ENCODE measurements at places on chromosomes 7 and 10.

- DNase-seq = no peak
Observed at GRCh38 chr7:99379043-99379577, 4.6 kb downstream of the ARPC1B start.

DNA sequence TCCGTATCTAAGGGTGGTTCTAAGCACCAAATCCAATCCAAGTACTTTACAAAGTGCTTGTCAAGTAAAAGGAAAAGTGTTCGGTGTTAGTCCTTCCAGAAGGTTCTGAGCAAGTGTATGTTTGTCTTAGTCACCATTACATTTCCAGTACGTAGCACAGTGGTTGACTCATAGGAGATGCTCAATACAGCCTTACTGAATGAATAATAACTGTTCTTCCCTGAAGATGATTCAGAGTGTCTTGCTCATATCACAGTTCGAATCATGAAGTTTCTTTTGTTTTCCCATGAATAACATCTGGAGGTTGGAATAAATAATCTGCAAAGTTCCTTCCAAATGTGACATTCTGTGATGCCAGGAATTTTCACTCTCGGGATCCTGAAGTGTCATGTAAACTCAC, 53.4 kb downstream of the WNT2 start:
- no peak for DNase-seq

GRCh38 chr7:104497379-104497967, 169.1 kb downstream of the LHFPL3 start:
- no peak for DNase-seq

- DNase-seq = no peak
Observed at GRCh38 chr7:140639366-140640053, 1.1 kb downstream of the DENND2A start.

DNA sequence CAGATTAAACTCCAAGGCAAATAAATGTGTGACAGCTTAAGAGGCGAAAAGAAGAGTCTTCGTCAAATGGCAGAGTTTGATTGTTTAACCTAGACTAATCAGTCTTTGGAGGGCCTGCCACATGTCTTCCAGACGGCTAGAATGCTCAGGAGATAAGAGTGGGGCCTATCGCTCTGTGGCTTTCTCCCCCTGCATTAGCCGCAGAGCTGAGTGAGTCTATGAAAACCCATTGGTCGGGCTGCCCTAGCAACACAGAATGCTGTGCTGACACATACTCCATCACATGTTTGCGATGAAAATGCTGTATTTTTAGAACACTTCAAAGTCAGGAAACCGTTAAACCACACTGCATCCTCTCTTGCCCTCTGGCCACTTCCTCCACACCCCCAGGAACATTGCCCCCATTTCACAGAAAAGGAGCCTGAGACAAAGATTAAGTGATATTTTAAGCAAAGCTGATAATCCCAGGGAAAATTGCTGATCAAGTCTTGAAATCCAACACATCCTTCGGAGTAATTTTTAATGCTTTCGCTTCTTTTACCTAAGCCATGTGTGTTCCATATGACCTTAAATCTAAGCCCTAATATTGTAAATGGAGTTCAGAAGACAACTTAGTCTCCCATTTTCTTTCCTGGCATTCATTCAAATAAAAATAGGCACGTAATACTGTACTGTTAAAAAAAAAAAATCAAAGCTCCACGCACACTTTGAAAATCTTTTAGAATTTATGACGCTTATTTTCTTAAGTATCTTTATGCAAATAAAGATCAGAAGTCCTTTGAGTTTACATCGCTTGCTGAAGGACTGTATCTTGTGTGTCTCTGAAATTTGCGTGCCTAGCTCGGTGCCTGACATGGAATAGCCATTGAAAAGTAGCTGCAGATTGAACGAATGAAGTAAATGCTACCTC, 161.2 kb downstream of the CELF2 start:
- DNase-seq = no peak

DNA sequence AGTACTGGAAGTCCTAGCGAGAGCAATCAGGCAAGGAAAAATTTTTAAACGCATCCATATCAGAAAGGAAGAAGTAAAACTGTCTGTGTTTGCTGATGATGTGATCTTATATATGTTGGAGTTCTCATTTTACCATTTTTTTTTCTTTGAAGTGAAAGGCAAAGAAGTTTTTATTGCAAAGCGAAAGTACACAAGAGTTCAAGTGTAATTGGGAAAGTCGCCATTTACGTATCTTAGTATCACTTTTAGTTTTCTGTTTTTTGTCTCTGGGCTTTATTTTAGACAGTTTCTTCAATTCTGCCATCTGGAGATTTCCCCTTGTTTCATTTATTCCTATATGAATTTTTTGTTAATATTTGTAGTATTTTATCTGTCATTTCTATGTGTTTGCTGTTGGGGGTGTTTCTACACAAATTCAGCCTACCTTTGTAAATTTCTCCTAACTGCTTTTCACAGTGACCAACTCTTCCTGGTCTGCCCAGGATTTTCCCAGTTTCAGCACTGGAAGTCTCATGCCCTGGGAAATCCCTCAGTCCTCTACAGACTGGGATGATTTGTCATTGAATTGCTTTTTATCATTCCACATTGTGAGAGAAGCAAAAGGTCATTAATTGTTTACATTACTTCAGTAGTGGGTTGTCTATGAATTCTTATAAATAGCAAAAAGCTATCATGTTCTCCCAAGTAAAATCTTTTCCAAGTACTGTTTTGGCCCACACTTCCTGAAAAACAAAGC, 23.2 kb downstream of the BET1 start:
- no peak for DNase-seq

DNA sequence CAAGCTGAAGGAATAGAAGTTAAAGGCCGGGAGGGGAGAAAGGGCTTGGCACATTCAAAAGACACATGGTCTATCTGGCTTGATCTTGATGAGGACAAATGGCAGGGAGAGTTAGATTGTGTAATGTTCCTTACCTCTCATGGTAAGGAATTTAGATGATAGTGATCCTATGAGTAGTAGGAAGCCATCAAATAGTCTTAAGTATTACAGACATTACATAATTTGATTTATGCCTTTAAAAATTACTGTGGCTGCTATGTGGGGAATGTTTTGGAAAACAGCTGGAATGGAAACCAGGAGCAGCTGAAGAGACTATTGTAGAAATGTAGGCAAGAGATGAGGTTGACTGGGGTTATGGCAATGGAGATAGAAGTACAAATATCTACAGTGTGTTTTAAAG, 351.3 kb upstream of the BMPER start:
- no peak for DNase-seq

DNA sequence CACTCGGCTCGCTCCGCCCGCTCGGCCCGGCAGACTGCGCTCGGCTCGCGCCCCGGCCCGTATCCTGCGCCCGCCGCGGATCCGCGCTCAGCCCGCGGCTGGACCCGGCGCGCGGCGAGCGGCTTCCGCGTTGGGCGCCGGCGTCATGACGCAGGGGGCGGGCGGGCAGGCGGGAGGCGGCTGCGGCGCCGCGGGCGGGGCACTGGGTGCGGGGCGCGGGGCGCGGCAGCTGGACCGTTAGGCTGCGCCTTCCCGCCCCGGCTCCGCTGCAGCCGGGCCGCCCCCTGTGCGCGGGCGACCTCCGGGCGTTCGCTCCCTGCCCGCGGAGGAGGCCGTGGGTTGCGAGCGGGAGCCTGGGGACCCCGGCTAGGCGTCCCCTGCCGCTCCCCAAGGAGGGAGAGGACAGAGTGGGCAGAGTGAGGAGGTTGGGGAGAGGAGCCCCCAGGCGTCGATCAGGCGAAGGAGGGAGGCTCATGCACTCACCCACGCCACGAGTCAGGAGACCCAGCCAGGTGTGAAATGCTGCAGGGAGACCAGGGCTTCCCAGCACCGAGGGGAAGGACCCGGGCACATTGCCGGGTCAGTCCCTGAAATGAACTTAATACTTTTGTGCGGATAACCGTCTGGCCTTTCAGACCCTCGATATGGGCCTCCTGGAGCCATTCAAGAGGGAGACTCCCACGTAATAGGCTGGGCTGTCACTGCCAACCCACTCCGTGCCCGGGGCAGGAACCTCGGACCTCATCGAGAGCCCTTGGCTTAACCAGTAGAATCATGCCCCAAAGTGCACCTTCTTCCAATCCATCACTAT, at the start of gene PIP4K2A:
PIP4K2A (minus strand) TSS at position 100 of the 811 bp plus-strand sequence. CDS start 252 bp downstream, outside the sequence.
- no peak for DNase-seq

DNA sequence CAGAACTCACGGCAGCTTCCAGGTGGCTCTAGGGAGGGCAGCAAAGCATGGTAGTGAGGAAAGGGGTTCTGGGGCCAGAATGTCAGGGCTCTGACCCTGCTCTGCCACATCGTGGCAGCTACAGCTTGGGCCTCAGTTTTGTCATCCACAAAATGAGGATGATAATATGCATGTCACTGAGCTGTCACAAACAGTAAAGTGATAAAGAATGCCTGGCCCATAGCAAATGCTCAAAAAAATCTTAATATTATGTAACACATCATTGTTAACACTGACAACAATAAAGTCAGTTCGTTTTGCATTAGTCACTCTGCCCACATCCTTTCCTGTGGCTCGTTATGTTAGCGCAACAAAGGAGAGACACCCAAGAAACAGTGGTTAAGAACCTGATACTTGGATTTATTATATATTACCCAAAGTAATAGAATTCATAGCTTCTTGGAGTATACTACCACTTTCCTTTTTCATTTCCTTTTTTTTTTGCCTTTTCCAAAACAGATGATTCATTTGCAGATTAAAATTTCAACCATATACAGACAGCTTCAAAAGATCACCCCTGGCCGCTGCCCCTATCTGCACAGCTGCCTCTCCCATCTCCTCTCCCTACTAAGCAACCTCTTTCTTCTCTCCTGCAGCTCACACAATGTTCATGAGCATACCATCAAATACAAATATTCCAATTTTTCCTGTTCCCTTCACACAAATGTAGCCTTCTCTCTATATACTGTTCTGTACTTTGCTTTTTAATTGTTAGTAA, 45.5 kb upstream of the DDC start:
- DNase-seq = no peak

GRCh38 chr7:40805361-40805760, 670.6 kb downstream of the SUGCT start:
- DNase-seq = no peak

DNA sequence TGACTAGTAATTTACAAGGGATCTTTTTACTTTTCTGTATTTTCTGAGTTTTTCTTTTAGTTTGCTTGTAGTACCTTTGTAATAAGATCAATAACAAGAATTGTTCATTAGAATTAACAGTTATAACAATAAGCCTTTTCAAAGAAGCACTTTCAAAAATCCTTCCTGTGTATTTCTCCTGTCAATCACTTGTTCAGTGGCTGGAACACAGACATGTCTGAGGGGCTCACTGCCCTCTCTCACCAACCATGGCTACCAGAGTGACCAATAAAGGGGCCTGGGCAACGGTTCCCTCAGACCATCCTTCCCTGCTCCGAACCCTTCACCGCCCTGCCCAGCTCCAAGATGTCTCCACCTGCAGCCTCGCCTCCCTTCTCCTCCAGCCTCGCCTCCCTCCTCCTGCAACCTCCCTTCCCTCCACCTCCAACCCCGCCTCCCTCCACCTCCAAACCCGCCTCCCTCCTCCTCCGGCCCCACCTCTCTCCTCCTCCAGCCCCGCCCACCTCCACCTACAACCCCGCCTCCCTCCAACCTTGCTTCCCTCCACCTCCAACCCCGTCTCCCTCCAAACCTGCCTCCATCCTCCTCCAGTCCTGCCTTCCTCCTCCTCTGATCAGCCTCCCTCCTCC, 353.4 kb downstream of the TNS3 start:
- no peak for DNase-seq

DNA sequence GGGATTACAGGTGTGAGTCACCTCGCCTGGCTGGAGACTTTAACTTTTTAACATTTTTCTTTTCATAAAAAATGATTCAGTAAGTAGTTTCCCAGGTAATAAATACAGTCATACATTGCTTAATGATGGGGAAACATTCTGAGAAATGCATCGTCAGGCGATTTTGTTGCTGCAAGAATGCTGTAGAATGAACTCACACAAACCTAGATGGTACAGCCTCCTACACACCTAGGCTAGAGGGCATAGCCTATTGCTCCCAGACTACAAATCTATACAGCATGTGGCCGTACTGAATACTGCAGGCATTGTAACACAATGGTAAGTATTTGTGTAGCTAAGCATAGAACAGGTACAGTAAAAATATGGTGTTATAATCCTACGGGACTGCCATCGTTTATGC, 108.5 kb upstream of the SFMBT2 start:
- DNase-seq = no peak

GRCh38 chr7:121288894-121289293, 39.9 kb upstream of the WNT16 start:
- no peak for DNase-seq

- DNase-seq = no peak
Observed at GRCh38 chr7:19111474-19112273, 5.8 kb downstream of the TWIST1 start.

GRCh38 chr7:124033807-124034753, 1.2 kb upstream of the TMEM229A start:
- DNase-seq = no peak

- no peak for DNase-seq
Observed at GRCh38 chr10:129901389-129902006, 62.6 kb downstream of the EBF3 start.

- DNase-seq = no peak
Observed at GRCh38 chr7:159130199-159130775, 14.4 kb downstream of the VIPR2 start.

GRCh38 chr7:2129323-2130095, 103.2 kb downstream of the MAD1L1 start:
- DNase-seq = no peak

DNA sequence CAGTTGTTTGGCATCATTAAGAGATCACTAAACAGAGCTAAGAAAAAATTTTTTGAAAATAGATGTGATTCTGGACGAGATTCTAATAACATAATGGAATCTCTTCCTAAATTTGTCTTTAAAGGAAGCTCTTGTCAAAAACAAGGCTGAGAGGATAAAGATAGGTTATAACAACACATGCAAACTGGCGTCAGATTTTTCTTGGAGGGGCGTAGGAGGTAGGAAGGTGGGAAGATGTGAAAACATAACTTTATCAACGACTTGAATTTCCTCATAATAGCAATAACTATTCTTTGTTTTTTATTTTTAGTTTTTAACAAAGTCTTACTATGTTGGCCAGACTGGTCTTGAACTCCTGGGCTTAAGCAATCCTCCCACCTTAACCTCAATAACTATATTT, 31.8 kb upstream of the JCAD start:
- no peak for DNase-seq

DNA sequence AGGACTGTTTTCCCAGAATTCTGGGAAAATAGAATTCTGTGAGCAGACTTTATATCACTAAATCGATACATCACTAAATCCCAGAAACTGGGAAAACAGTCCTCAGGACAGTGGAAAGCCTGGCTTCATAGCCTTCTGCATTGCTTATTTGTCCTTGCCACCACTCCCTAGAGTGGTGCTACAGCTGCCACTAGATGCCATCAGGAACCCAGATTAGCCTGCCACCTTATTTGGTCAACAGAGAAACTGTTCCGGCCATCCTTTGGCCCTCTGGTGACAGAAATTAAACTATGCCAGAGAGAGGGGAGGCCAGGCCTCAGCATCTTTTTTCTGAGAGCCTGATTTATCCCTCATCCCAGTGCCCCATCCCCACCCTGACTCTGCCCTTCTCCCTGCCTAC, 19.6 kb upstream of the NFKB2 start:
- no peak for DNase-seq

DNA sequence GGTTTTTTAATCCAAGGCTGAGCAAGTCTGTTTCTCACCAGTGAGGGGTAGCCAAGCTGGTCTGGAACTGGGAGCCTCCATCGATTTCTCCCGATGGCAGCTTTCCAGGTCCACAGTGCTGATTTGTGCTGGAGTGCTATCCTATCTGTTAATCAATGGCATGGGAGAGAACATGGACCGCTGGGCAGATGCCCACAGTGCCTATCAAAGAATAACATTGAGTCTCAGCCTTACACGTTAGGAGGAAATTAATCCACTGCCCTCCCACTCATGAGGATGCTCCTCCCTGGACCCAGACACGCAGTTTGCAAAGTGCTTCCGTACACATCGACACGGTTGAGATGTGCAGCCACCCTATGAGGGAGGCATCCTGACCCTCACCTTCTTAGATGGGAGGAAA, 36.0 kb upstream of the CUX1 start:
- no peak for DNase-seq
